Activated T-helper 17 cell treated with anti-CD3 and anti-CD28 coated beads, Interleukin-2, amount 50 U/mL, for 72 hours (primary cell): ENCODE measurements at places on chromosomes 1 and 21.
A peak's percentile ranks its signal among the peaks of the same experiment; 100 is the strongest.

- ATAC-seq, result peak; percentile 99
Observed at GRCh38 chr1:22018583-22019559, 17.4 kb downstream of the CELA3A start.

- ATAC-seq, result no peak
Observed at GRCh38 chr1:220291580-220291979, 19.3 kb upstream of the RAB3GAP2 start.

GRCh38 chr21:42174173-42174572, 44.8 kb upstream of the ABCG1 start:
- peak; percentile 80 for ATAC-seq

- no peak for ATAC-seq
Observed at GRCh38 chr1:156002188-156002911, 18.4 kb downstream of the SSR2 start.

GRCh38 chr1:38812981-38813380, 46.6 kb downstream of the RRAGC start:
- ATAC-seq, result no peak

DNA sequence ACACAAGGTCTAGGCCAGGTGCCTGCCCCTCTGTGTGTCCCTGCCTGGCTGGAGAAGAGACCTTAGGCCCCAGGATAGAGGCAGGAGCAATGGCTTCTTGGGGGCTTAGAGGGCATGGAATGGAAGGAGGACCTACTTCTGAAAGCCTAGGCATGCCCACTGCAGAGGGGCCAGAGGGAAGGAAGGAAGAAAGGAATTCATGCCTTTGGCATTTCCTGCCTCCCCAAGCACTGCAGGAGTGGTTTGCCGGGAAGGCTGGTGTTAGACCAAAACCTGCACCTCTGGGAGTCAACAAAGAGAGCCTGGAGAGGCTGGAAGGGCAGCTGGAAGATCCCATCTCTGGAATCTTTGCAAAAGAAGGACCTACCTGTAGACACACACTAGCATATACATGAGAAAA, 50.7 kb upstream of the KCNE2 start:
- ATAC-seq, result no peak

DNA sequence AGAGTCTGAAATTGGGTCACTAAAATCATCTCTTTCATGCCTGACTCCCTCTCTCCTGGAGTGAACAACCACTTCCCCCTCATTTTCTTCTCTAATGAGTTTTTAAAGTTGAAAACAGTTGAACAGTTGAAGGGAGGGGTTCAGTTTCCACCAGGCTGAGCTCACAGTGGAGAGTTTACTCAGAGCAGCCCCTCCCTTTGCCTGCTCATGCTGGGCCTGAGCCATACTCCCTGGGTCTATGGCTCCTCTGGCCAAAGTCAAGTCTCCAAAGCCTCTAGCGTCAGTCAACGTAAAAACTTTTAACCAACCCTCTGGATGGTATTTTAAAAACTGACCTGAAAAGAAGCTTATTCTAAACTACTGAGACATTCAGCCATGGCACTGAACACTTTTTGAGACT, 100.8 kb upstream of the RNPC3 start:
- ATAC-seq, result no peak

- ATAC-seq, result peak; percentile 24
Observed at GRCh38 chr1:67818725-67819301, 14.5 kb downstream of the GNG12 start.

DNA sequence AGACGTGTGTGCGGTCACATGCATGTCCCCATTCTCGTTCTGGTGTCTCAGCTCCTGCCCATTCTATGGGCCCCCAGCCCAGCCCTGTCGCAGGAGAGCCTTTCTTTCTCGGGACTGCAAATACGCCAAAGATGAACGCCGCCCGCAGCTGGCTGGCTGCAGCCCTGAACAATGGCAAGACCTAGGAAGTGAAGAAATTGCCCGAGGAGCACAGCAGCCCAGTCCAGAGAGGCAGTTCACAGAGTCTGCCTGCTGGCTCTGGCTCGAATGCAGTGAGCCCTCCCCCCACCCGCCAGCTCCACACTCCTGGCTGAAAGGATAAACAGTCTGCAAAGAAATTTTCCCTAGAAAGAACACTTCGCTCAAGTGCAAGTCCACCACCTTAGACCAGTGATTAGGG, 23.3 kb downstream of the PAX7 start:
- ATAC-seq, result no peak

DNA sequence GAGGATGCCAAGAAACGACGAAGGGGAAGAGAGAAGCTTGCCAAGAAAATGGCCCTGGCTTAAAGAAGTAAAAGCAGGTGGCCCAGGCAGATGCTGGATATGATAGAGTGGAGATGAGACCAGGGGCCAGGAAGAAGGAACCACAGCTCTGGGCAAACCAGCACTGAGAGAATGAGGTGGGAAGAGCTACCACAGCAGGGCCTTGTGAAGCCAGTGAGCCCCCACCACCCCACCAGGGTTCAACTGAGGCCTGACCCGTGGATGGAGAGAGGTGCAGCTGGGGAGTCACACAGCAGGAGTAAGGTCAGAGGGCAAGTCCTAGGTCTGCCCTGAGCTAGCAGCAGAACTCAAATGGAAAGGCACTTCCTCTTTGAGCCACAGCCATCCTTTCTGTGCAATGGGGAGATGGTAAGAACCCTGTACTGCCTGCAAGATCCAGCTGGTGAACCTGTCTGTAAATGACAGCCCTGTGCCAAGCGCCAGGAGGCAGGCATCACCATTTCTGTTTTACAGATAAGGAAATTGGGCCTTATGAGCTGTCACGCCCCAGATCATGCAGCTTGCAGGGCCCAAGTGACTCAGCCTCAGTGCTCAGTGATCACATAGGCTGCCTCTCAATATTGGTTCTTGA, 8.5 kb downstream of the SH3BGRL3 start:
- peak; percentile 68 for ATAC-seq

DNA sequence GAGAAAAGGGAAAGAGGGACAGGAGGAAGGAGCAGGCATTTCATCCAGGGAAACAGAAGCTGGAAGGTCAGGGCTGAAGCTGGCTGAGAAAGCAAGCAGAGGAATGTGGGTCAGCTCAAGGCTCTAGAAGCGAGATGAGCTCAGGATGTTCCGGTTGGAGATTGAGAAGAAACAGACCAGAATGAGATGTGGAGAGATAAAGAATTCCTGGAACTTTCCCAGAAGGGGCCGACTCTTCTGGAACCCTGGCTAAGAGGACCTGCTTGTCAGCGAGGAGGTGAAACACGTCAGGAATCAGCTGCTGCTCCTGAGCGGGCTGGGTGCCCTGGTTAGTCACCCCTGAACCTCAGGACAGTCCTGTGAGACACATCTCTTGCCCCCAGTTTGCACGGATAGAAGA, 75.9 kb downstream of the HUNK start:
- no peak for ATAC-seq

DNA sequence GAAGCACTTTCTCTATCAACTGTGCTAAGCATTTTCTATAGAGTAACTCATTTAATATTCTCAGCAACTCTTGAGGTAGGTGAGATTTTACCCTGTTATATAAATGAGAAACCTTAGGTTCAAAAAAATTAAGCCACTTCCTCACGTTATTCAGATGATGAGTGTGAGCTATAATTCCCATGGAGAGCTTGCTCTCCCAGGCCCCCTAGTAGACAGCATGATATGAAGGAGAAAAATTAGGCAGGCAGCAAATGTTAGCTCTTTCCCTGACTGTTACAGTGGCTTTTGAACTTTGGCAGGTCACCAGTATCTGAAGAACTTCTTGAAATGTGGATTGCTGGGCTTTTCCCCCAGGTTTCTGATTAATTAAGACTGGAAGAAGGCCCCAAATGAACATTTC, 753.1 kb downstream of the NCAM2 start:
- ATAC-seq, result no peak

- ATAC-seq, result no peak
Observed at GRCh38 chr1:219175212-219175564, 1.5 kb downstream of the LYPLAL1 start.

- ATAC-seq, result no peak
Observed at GRCh38 chr1:58011978-58012377, 534.5 kb downstream of the OMA1 start.

- ATAC-seq, result no peak
Observed at GRCh38 chr1:243375596-243375995, 119.8 kb downstream of the SDCCAG8 start.

DNA sequence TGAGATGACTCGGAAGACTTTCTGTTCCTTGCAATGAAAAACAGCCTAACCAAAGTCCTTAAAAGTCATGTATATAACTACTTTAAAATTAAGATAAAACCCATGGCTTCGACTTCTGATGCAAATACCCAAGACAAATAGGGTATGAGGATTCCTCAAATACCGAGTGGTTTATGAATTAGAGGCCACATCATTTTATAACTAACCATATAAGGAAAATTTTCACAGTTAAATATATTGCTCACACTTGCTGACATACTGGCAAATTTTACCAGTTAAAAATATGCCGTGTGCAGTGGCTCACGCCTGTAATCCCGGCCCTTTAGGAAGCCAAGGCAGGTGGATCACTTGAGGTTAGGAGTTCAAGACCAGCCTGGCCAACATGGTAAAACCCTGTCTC, 5.4 kb downstream of the RERE start:
- no peak for ATAC-seq

- no peak for ATAC-seq
Observed at GRCh38 chr1:162365284-162366020, 11.2 kb downstream of the SPATA46 start.

GRCh38 chr1:164092603-164093353, 466.2 kb upstream of the PBX1 start:
- ATAC-seq, result no peak

DNA sequence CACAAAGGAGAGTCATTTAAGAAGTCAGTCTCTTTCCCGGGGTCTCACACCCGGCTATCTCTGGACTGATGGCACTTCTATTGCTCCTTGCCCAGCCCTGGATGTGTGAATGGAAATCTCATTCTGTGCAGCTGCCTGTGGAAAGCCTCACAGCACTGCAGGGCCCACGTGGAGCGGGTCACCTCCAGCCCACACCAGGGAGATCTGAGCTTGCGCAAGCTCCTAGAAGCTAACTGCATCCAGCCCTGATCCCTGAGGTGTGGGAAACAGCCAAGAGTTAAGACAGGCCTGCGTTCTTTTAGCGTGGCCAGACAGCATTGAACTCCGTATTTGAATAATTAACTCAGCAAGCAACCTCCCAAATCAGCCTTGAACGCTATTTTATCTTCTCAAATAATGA, 150.5 kb downstream of the LRIG2 start:
- ATAC-seq, result no peak

- no peak for ATAC-seq
Observed at GRCh38 chr1:202270871-202271326, 70.8 kb downstream of the UBE2T start.

GRCh38 chr1:21331752-21332478, 41.7 kb upstream of the ECE1 start:
- ATAC-seq, result no peak

DNA sequence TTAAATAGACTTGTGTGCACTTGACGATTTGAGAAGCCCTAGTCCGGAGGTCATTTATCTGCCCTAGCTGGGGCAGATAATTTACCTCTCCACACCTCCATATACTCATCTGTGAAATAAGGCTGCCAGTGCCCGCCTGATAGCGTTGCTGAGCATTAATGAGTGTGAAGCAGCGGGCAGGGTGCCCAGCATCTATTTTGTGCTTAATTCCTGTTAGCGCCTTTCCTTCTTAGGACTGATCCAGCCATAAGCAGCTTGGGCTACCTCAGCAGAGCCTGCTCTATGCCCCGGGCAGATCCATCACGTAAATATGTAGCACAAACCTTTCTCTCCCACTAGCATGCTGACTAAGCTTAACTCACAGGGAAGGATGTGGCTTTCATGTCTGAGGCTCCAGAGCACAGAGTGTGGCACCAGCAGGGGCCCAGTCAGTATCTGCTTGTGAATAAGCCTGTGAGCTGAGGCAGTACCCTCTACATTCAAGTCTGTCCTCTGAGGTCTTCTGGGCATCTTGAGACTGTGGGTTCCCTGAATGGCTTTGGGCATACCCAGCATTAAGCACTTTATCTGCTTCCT, 21.5 kb upstream of the RNF187 start:
- peak; percentile 51 for ATAC-seq

GRCh38 chr1:94672001-94672400, 130.4 kb upstream of the F3 start:
- no peak for ATAC-seq

DNA sequence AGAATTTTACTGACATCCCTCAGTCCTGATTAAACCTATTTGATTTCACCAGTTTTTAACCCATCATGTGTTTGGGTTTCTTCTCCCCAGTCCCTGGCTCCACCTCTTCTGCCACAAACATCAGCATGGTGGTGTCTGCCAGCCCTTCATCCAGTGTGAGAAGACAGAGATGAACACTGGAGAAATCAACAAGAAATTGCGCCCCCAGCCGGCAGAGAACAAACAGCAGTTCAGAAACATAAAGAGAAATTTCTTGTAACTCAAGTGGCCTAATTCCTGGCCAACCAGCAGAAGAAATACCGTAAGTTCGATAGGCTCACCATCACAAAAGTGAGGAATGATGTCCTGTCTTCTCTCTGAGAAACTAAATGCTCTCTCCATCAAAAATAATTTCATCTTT, 18.3 kb downstream of the S100A11 start:
- ATAC-seq, result no peak

DNA sequence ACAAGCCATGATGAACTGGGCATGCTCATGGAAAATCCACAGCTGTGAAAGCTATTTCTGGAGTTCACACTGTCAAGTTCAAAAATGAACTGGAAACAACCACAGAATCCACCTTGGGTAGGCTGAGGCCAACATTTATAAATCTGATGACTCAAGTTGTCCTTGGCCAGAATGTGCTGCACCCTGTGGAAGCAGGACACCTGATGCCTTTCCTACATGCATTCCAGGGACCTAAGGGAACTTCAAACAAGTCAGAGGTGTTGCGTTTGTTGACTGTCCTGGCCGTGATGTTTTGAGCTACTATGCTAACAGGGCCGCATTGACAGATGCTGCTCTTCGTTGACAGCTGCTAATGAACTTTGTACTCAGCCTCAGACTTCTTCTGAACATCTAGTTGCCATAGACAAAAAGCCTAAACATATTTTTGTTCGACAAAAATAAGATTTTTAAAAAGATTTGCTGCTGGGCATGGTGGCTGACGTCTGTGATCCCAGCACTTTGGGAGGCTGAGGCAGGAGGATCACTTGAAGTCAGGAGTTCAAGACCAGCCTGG, 127.9 kb upstream of the SLC45A1 start:
- ATAC-seq, result no peak

DNA sequence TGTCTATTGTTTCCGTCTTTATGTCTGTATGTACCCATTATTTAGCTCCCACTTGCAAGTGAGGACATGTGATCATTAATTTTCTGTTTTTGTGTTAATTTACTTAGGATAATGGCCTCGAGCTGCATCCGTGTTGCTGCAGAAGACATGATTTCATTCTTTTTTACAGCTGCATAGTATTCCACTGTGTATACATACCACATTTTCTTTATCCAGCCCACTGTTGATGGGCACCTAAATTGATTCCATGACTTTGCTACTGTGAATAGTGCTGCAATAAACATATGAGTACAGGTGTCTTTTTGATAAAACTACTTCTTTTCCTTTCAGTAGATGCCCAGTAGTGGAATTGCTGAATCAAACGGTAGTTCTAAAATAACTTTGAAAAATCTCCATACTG, 12.7 kb upstream of the SLAMF1 start:
- no peak for ATAC-seq

GRCh38 chr1:239361403-239361802, 25.0 kb upstream of the CHRM3 start:
- ATAC-seq, result no peak

- ATAC-seq, result no peak
Observed at GRCh38 chr1:248406721-248407692, 4.2 kb downstream of the OR2T1 start.

- no peak for ATAC-seq
Observed at GRCh38 chr1:18400347-18401102, 80.2 kb upstream of the KLHDC7A start.

GRCh38 chr1:92721886-92722285, 63.0 kb downstream of the EVI5 start:
- ATAC-seq, result no peak

GRCh38 chr1:94063379-94063778, 57.6 kb downstream of the ABCA4 start:
- ATAC-seq, result no peak
